Aorta (tissue), 5 donors: ENCODE measurements at places on chromosomes 3 and 15. TPM values are rescaled to one million over a fixed set of nuclear protein-coding genes. Genes with fewer than 3 reads are reported as not detected.

DNA sequence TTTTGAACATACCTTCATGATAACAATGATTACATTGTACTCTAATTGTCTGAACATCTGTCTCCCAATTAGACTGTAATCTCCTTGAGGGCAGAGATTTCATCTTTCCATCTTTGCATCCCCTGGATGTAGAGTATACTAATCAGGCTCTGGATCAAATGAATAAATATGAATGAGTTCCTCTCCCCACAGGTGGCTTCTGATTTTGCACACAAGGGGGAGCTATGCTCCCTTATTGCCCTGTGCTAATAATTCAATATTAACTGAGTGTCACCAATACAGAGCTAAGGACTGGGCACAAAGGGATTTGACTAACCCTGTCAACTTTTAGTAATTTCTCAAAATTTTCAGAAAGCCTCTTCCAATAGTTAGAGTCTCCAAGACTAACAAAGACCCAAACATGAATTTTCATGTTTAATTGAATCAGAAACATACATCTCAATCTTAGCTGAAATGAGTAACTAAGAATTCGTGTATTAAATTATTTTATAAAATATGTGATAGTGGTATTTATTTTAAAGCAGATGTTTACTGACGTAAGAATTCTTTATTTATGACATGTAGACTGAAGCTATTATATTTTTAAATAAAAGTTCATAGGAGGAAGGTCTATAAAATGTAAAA, 3.0 kb downstream of the DUOXA1 start:
- no peak overlapping the region for H3K4me3 ChIP-seq
- DNase-seq: no peak
- H3K4me1 ChIP-seq: no peaks in the 10 kb centered on the region
- H3K36me3 ChIP-seq: no peaks in the 10 kb centered on the region

- no peak for DNase-seq
- H3K4me3 ChIP-seq: no peak overlapping the region
- no peak overlapping the region for H3K27ac ChIP-seq
- no peaks in the 10 kb centered on the region for H3K36me3 ChIP-seq
- no peaks in the 10 kb centered on the region for H3K4me1 ChIP-seq
Measured at GRCh38 chr15:93118904-93119303, 29.9 kb upstream of the RGMA start.

OCA2 gene
- total RNA-seq: 4.0 TPM

- no peaks in the 10 kb centered on the region for H3K4me1 ChIP-seq
- H3K27me3 ChIP-seq: no peaks in the 10 kb centered on the region
- no peaks in the 10 kb centered on the region for H3K36me3 ChIP-seq
- H3K4me3 ChIP-seq: no peak overlapping the region
- DNase-seq: no peak
- no peak overlapping the region for H3K27ac ChIP-seq
Measured at GRCh38 chr15:31934821-31935220, 95.5 kb upstream of the CHRNA7 start.

LRTM1 gene
- total RNA-seq: not detected

GRCh38 chr3:149151843-149152242, 22.4 kb downstream of the HPS3 start:
- no peak overlapping the region for H3K27ac ChIP-seq
- H3K4me1 ChIP-seq: no peaks in the 10 kb centered on the region
- DNase-seq: no peak
- H3K4me3 ChIP-seq: no peak overlapping the region
